ENCODE measurements at places on chromosomes 3 and 15. TPM values are rescaled to one million over a fixed set of nuclear protein-coding genes. Genes with fewer than 3 reads are reported as not detected.

The STXBP5L gene
- not detected for total RNA-seq

The C3orf85 gene
- total RNA-seq, result not detected

The HYAL1 gene
- total RNA-seq, result 47.5 TPM

The USP50 gene
- 1.1 TPM for total RNA-seq

DNA sequence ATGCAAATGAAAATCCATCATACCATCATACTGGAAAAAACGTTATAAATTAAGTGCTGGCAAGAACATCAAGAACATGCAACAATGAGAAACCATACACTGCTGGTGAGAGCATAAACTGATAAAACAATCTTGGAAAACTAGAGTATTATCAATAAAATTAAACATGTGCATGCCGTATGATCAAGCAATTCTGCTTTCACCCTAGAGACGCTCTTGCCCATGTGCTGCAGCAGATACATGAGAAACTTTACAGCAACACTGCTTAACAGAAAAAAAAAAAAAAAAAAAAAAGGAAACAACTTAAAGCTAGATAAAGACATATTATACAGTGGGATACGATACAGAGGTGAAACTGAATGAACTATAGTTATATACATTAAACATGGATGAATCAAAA is 21.8 kb downstream of the SPG11 start:
- DNase-seq, result no peak
- H3K27ac ChIP-seq, result no peak overlapping the region
- no peaks in the 10 kb centered on the region for H3K4me1 ChIP-seq
- no peaks in the 10 kb centered on the region for H3K27me3 ChIP-seq
- H3K36me3 ChIP-seq, result peaks cover 8% of the 10 kb centered on the region

- DNase-seq, result peak; percentile 77
- H3K4me3 ChIP-seq, result no peak overlapping the region
- H3K4me1 ChIP-seq, result peaks cover 8% of the 10 kb centered on the region
- H3K27me3 ChIP-seq, result no peaks in the 10 kb centered on the region
These were observed 133.6 kb downstream of the TJP1 start for GRCh38 chr15:29688506-29689286.

DNA sequence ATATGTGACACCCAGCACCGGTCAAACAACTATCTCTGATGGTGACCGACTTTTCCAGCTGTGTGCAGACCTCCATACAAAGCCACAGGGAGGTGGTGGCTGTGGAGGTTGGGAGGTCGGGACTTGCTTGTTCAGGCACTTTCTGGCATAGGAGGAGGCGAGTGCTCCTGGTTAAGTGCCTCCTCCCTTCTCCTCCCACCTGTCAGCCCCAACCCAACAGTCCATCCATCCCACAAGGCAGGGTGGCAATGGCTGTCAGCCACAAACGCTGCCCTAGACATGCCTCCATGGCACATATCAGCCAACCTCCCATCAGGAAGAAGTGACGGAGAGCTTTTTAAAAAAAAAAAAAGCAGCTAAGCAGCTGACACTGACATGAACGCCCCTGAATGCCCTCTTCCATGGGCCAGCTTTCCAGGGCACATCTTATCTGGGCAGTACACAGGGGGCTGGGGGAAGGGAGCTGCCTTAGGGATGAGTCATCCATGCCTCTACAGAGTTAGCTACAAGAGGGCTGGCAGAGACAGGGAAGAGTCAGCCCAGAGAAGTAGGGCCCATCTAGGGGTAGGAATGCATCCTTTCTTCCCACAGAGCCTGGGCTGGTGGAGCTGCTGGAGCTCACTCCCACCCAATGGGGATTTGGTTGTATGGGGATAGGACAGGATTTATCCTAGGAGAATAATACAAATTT is 41.2 kb downstream of the CCDC12 start:
- peaks cover 28% of the 10 kb centered on the region for H3K36me3 ChIP-seq
- peaks cover 76% of the 10 kb centered on the region for H3K4me1 ChIP-seq
- no peaks in the 10 kb centered on the region for H3K27me3 ChIP-seq
- H3K4me3 ChIP-seq, result no peak overlapping the region
- H3K27ac ChIP-seq, result peak overlapping the region; percentile 77
- DNase-seq, result peak; percentile 92

DNA sequence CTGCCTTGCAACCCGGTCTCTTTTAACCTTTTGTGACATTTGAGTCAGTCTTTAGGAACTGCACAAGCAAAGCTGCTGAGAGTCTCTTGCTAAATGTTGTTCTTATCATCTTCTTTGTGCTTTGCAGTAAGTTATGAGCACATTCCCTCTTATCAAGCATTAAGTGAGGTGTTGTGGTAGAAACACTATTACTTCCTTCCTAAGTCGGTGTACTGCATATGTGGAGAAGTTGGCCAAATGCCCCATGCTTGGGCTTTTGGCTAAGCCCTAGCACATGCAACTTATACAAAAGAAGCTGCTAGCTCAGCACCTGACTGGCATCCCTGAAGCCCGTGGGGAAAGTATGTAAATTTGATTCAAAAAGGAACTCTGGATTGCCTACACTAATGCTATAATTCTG is 136.5 kb upstream of the RBMS3 start:
- H3K4me3 ChIP-seq, result no peak overlapping the region
- no peaks in the 10 kb centered on the region for H3K27me3 ChIP-seq
- DNase-seq, result no peak
- no peaks in the 10 kb centered on the region for H3K36me3 ChIP-seq
- no peak overlapping the region for H3K27ac ChIP-seq

GRCh38 chr15:75171408-75171807 is 30.3 kb upstream of the C15orf39 start:
- H3K4me1 ChIP-seq, result no peaks in the 10 kb centered on the region
- no peaks in the 10 kb centered on the region for H3K27me3 ChIP-seq
- DNase-seq, result no peak

DNA sequence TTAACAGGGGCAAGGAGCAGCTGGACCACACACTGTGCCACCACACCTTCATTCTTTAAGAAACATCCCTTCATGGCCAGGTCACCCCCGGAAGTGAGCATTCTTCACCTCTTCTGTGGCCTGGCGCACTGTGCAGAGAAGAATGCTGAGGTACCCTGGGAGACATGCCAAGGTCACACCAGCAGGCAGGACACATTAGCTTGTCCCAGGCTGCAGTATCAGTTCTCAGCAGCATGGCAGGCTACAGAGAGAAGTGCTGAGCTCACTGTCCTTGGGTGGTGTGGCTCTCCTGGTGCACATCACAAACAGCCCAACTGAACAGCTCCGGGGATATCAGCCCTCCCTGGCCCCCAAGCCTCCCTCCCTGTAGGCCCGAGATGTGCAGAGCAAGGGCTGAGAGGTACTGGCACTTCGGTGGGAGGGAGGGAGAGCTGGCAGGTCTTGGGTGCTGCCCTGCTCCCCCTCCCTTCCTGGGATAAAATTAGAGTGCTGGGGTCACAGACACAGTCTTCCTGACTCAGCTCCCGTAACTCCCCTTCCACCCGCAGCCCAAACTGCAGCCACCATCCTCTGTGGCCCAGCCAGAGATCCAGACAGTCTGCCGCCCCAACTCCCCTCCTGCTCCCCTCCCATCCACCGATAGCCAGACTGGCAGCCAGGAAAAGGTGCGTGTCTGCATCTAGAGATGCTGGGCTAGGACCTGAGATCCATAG is 13.4 kb downstream of the SEMA7A start:
- peaks cover under 1% of the 10 kb centered on the region for H3K4me1 ChIP-seq
- DNase-seq, result no peak
- no peaks in the 10 kb centered on the region for H3K27me3 ChIP-seq
- no peak overlapping the region for H3K4me3 ChIP-seq
- H3K27ac ChIP-seq, result no peak overlapping the region

DNA sequence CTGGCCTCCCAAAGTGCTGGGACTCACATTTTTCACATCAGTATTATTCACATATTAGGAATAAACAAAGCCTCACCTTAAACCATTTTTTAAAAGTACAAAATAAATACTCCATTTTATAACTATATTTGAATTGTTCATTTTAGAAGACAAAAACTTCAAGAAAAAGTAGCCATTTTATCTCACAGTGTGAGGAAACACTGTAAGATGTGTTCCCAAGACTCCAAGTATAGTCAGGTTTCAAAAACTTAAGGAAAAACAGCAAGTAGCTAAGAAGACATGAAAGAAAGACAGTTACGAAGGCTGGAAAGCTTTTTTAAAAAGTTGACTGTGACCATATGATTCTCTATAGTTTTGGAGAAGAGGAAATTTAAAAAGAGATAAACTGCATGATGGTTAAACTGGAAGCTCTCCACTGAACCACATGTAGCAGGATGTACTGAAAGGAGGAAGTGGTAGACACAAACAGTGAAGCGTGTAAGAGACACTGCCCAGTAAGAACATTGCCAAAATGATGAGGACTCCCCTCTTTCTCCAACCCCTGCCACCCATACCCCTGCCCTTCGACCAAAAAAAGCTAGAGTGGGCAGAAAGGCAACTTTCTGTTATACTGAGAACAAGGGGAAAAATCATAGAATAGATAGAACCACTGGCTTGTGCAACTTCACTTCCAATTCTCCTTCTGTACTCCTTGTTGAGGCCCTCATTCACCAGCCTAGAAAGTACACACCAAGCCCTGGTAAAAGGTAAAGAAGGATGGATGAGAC is 6.2 kb upstream of the TMF1 start:
- no peak overlapping the region for H3K27ac ChIP-seq
- no peaks in the 10 kb centered on the region for H3K4me1 ChIP-seq
- no peak overlapping the region for H3K4me3 ChIP-seq

DNA sequence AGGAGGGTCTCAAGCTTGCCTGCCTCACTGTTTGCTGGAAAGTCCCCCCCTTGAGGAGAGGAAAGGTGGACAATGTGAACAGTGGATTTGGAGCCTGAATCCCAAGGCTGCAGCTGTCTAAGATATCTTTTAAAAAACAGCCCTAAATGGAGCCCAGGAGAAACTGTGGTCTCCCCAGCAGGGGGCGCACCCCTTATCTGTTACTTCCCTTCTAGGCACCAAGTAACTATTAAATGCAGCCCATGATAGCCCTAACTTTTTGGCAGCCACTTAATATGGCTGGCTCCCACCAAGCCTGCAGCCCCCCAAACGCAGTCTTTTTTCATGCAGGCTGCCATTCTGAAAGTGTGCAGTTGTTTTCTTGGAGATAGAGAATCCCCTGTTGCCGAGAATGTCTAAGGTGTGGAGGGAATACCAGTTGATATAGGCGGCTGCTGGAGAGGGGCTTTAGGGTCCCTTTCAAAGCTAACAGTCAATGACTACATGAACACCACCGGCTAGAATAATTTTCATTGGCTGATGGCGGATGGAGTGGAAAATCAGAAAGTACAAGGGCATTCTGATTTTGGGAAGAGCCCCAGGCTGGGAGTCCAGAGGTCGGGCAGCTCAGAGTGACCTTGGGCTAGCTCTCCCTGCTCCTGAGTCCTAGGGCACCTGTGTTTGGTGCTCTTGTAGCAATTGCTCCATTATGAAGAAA is 1.3 kb downstream of the RHCG start:
- peaks cover 12% of the 10 kb centered on the region for H3K27me3 ChIP-seq
- H3K36me3 ChIP-seq, result no peaks in the 10 kb centered on the region
- H3K4me1 ChIP-seq, result peaks cover 3% of the 10 kb centered on the region
- peak overlapping the region; percentile 54 for H3K4me3 ChIP-seq
- no peak for DNase-seq
- H3K27ac ChIP-seq, result peak overlapping the region; percentile 69

- no peak overlapping the region for H3K27ac ChIP-seq
- no peak for DNase-seq
- no peak overlapping the region for H3K4me3 ChIP-seq
- H3K27me3 ChIP-seq, result peaks cover 70% of the 10 kb centered on the region
These were observed 67.2 kb upstream of the POLG start for GRCh38 chr15:89401631-89402517.

DNA sequence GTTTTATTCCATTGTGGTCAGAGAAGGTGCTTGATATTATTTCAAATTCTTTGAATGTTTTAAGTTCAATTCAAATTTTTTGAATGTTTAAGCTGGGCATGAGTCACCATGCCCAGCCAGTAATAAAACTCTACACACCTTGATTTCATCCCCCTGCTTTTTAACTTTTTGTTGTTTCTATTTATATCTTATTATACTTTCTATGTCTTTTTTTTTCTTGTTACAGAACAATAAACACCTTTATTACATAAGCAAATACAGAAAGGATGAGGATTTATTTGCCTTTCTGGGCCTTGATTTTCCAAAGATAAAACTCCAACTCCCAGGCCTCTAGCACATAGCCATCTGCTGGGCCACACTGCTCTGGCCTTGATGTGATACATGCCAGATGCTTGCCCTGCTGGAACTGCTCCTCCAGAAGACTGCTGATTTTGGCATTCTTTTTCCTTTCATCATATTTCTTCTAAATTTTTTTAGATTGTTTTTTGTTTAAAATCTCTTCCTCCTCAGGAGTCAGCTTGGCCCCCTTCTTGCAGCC is 14.0 kb downstream of the DNAH12 start:
- no peak for DNase-seq
- no peak overlapping the region for H3K27ac ChIP-seq
- no peak overlapping the region for H3K4me3 ChIP-seq

Measured in kidney (tissue), 22 donors.